NCI-H2171 (cell line): ENCODE measurements at places on chromosomes 12 and 14.

- DNase-seq = no peak
These were observed 44.3 kb upstream of the PSMA6 start for GRCh38 chr14:35247777-35248475.

DNA sequence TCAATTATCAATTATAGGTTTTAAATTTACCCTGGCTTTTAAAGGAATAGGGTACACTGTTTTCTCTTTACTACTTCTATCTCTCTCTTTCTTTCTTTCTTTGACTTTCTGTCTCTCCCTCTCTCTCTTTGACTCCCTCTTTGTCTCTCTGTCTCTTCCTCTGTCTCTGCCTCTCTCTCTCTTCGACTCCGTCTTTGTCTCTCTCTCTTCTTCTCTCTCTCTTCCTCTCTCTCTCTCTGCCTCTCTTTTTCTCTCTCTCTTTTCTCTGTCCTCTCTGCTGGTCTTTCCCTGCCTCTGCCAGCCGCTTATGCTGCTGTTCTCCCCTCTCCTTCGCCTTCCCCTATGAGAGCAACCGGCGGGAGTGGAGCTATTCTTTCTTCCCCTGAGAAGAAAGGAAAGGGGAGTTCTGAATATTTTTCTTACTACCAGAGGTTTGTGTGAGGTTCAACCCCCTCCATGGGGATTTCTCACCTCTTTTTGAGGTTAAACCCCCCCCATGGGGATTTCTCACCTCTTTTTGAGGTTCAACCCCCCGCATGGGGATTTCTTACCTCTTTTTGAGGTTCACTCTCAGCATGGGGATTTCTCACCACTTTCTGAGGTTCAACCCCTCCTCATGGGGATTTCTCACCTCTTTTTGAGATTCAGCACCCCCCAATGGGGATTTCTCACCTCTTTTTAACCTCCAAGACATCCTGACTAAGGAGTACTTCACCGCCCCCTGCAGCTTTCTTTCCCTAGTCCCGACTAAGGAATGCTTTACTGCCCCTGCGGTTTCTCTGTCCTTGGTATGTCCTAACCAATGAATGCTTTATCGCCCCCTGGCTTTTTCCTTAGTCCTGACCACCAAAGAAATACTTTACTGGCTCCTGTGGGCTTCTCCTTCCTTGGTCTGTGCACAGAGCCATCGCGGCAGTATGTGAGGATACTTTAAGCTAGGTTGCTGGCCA, 27.4 kb upstream of the DDHD1 start:
- no peak for DNase-seq

- no peak for DNase-seq
These were observed 84.9 kb upstream of the ADAMTS20 start for GRCh38 chr12:43636725-43637463.

- no peak for DNase-seq
These were observed 6.1 kb upstream of the FAIM2 start for GRCh38 chr12:49909826-49910225.

DNA sequence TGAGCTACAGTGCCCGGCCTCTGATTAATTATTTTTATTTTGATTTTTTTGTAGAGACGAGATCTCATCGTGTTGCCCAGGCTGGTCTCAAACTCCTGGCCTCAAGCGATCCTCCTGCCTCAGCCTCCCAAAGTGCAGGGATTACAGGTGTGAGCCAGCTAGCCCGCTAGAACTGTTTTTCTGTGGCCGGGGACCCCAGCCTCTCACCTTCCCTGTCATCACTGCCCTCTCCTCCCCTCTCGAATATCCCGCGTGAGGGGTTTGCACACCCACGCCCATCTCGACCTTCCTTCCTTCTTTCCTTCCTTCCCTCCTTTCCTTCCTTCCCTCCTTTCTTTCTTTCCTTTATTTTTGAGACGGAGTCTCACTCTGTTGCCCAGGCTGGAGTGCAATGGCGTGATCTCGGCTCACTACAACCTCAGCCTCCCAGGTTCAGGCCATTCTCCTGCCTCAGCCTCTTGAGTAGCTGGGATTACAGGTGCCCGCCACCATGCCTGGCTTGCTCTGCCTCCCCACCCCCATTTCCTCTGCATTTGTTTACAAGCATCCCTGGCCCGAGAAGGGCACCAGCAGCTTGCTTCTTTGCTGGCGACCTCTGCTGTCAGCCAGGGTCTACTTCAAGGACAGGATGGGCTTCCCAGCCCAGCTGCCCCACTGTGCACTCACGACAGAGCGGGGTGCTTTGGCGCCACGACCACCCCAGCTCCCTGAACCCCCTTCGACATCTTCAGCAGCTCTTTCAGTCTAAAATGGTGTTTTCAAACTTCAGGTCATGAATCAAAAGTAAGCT, 4.3 kb upstream of the TRAF3 start:
- no peak for DNase-seq
